ENCODE measurements at places on chromosomes 4 and X.

DNA sequence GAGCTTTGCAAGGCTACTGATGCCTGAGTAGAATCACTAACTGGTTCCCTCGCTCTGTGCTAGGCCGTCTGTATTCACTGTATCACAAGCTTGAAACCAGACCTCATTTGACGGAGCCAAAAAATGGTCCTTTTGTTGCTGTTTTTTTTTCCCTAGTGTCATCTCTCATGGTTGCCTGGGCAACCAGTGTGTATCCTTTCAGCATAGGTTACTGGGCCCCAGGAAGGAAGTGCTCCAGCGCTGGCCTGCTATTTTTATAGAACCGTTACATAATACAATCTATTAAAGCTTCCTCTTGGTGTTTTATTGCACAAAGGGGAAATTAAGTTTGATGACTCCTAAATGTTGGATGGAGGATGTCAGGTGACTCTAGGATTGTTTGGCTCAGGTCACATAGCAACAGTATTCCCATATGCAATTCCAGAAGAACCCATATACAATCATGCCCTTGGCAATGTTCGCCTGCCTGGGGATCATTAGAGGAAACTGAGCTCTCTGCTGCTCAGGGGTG is 220.4 kb downstream of the SPRY1 start:
- DNase-seq: peak; percentile 28

GRCh38 chr4:24256066-24256465 is 328.3 kb downstream of the DHX15 start:
- no peak for DNase-seq

DNA sequence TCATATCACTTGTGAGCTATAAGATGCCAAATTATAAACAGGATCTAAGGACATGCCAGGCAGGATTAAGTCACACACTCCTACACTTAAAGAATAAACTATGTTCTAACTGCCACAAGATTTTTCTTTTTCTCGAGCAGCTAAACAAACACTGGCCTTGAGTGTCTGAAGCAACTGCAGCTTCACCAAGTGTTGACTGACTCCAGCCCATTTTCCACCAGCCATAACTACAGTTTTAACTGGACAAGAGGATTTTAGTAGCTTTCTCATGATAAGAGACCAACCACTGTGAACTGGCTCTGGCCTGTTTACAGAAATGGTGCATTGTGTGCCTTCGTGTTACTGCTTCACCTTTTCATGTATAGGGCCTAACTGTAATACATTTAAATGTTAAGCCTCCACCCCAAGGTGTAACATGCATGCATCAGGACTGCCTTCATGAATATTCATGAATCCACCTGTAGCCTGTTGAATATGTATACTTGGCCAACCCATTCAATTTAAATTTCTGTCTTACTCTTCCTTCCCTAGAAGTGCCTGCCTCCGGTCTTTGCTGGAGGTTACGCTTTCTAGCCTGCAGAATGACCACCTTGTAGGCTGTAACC is 10.8 kb downstream of the UCP1 start:
- DNase-seq: no peak

DNA sequence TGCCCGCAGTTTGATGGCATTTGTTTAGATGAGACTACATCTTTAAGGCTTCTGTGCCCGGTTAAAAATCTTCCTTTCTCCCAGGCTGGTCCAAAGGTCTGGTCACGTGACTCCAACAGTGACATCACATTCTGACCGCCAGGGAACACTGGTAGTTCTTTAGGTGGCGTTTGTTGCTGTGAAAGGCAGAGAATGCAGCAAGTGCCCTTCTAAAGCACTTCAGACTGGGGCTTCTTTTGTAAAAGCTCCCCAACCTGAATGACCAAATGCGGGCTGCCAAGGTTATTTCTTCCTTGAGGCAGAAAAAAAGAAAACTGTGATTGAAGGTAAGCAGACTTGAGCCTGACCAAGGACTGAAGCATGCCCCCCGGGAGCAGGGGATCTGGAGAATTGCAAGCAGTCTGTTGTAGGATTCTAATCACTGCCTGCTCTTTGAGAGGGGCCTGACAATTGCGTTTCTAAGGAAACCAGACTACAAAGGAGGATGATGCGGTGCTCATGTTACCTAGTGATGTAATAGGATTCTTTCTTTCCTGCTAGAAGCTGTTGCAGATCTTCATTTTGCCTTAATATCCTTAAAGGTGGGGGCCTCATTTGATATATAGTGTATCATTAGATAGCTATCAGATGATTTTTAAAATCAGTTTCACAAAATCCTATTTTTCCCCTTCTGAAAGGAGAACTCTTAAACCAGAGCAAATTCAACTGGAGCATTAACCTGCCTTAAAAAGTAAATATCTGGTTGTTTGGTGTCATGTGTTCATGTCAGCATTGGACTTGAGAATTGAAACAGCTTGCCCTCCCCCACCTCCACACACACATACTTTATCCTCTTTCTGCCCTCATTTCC is 133.1 kb downstream of the AKAP4 start:
- DNase-seq: peak; percentile 44

DNA sequence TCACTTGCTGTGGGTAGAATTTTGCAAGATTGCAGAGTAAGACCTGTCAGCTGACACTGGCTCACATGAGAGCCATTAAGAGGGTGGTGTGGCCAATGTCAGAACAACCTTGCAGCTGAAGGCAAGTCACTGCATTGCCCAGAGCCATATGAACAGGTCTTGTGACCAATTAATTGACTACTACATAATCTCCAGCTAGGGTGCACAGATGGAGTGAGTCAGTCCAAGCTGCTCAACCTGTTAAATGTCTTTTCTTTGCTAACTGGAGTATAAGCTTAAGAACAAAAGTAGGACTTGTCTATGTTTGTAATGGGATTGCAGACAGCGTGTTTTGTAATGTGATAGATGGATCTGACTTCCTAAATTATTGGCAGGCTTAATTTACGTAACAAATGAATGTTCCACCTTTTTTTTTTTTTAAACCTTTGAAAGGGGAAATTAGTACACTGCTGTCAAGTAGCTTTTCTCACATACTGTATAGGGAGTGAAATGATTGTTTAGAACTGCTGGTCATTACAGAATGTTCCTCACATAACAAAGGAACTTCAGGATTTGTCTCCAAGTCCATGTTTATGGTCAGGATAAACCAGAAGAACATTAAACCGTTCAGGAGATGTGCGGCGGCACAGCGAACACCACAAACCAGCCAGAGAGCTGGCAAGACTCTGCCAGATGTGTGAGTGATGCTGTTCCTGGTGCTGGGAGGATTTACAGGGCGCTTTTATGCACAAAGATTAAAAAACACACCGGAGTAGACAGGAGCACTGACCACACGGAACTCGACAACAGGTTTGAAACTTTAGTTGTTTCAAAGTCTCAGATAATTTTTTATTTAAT is 37.0 kb downstream of the FNIP2 start:
- DNase-seq: no peak

DNA sequence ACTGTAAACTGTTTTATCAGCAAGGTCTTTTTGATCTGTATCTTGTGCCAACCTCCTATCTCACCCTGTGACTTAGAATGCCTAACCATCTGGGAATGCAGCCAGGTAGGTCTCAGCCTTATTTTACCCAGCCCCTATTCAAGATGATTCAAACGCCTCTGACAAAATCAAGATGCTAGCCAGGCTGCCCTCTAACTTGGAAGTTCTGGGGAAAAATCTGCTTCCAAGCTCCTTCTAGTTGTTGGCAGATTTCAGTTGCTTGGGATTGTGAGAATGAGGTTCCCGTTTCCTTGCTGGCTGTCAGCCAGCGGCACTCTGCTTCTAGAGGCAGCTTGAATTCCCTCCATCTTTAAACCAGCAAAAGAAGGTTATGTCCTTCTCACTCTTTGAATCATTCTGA is 34.7 kb downstream of the LUZP4 start:
- peak; percentile 81 for DNase-seq

DNA sequence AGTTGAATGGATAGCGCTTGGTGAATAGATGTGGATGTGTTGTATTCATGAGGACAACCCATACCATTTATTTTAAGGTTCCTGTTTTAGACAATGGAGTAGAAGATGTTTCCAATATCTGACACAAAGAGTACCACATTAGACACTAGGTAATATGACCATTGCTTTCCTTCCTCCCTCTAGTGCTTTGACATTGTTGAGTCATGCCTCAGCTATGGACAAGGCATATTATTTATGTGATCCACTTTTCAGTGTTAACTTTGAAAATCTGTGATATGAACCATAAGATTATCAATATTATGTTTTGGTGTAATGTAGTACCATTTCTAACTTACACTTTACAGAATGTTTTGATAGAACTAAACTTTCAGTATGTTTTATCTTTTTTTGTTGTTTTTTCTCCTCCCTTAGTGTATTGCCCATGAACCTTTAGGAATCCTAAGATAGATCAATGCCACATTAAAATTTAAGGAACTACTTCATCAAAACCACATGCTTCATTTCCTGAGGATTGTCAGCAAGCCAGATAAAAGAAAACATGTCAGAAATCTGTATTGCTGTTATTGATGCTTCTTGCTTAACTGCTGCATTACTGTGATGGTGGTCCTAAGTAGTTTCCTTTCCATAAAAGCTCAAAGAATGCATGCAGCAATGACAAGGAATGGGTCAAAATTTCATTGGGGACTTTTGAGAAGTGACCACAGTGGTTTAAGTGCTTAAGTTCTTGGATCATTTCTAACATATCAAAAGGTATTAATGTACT is 105.0 kb downstream of the PCDH7 start:
- no peak for DNase-seq

- DNase-seq: peak; percentile 7
Measured at GRCh38 chrX:115332832-115333231, 43.3 kb downstream of the LUZP4 start.

- DNase-seq: no peak
Measured at GRCh38 chr4:75370576-75370975, 143.6 kb downstream of the RCHY1 start.

DNA sequence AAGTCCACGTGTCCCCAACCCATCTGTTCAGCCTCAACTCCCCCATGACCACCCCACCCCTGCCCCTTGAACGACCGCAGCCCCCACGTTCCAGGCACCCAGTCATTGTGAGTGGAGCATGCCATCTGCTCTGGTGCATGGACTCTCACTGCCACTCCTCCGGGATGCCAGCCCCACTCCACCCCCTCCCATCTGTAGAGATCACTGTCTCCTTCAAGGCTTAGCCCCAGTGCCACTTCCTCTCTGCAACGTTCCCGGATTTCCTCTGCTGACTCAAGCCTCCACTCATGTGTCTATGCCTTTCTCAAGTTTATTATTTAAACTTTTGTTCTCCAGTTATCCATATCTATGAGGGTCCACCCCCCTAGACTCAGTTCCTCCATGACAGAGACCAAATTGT is 54.0 kb downstream of the MAML3 start:
- peak; percentile 43 for DNase-seq

DNA sequence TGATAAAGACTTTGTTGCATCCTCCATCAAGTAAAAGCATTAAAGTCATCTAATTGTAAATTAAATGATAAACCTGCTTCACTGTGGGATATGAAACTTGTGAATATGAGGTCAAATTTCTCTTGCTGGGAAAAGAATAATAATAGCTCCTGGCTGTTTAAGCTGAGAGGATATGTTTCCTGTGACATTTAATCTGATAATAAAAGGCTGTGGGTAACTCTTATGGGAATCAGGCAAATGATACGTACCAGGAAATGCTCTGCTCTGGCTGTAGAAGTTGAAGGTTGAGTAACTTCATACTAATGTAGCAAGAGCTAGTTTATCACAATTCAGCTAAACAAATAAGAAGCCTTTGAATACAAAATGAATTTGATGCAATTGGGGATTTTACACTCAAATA is 574.6 kb downstream of the RAPGEF2 start:
- DNase-seq: peak; percentile 22

DNA sequence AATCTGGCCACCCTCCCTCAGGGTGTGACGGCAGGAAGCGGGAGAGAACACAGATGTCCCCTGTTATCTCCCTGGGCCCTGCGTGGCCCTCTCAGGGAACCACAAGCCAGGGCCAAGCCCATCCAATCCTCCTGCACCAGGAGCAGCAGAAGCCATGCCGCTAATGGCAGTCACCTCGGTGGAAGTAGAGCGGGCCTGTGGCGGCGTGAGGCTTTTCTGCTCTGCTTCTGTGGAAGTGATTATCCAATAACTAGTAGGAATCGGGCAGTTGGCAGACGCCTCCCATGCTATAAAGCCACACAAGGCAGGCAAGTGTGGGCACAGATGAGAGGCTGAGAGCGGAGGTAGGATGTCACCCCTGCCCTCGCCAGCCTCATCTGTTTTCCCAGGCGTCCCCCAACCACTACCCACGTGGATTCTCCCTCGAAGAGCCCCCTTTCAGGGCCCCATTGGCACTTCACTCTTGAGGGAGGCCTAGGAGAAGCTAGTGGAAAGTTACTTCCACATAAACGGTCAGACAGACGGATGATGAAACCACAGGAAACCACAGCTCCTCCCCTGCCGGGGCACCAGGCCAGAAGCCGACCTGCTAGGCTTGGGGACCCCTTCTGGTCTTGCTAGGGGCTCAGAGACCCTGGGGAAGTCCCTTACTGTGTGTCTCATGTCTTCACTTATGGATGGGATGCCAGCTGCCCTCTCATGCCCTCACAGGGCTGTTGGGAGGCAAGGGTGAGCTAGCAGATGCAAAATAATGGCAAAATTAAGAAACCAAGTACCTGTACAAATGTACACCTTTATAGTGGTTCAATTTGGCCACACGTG is 18.8 kb upstream of the TMSB4X start:
- peak; percentile 84 for DNase-seq

- no peak for DNase-seq
Measured at GRCh38 chr4:40182001-40182400, 14.8 kb upstream of the RHOH start.

DNA sequence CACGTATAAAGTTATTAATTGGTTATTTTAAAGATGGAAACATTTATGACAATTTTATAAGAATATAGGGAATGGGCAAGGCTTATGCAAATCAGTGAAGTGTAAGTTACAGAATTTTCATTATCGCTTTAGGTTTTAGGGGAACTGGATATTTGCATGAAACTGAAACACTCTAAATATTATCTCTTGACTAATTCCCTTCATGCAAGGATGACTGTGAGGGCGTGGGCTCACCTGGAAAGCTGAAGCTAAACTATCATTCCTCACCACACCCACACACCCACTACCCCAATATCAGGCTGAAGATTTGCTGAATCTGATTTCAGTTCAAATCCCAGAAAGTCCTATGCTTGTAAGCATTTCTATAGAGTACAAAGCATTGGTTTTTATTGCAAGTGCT is 81.7 kb upstream of the ARHGAP24 start:
- DNase-seq: no peak

DNA sequence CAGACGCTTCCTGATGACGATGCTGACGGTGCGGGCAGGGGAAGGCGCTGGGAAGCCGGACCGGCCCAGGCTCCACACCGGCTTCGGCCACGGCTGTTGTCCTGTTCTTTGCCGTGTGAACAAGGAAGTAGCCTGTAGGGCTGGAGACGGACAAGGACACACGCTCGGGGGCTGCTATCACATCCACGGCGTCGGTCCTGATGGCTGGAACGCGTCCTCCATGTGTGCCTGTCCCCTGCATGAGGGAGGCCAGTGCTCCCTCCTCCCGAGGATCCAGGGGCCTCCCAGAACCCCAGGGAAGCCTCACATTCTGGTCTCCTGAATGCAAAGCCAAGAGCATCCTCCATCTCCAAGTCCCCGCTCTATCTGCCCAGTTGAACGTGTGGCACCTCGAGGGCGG is 53.8 kb downstream of the ACOX3 start:
- DNase-seq: no peak

Data from M059J (cell line).